Neuronal stem cell (in vitro differentiated cells): ENCODE measurements at places on chromosomes 5 and 9.
A peak's percentile ranks its signal among the peaks of the same experiment; 100 is the strongest.

GRCh38 chr9:120464887-120465421 is 115.0 kb downstream of the CDK5RAP2 start:
- no peak for DNase-seq

GRCh38 chr9:121700832-121701419 is 49.5 kb downstream of the DAB2IP start:
- DNase-seq = no peak

DNA sequence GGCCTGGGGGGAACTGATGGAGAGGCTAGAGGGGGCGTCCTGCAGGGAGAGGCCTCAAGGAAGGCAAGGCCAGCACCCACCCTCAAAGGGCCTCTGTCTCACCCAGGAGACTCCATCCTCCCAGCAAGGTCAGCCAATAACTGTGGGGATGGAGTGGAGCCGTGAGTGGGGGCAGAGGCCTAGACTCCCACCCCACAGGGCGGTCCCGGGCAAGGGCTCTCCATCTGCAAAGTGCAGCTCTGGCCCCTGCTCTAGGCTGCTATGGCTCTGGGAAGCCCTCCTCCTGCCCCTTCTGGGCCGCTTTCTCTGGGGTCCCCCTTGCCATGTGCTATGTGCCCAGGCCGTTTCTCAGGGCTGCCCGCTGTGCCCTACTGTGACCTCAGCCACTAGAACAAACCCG is 14.0 kb downstream of the FPGS start:
- DNase-seq = no peak

- no peak for DNase-seq
These were observed 2.8 kb downstream of the ZNF608 start for GRCh38 chr5:124743602-124744169.

- no peak for DNase-seq
These were observed 24.7 kb upstream of the ADAM19 start for GRCh38 chr5:157600252-157600651.

DNA sequence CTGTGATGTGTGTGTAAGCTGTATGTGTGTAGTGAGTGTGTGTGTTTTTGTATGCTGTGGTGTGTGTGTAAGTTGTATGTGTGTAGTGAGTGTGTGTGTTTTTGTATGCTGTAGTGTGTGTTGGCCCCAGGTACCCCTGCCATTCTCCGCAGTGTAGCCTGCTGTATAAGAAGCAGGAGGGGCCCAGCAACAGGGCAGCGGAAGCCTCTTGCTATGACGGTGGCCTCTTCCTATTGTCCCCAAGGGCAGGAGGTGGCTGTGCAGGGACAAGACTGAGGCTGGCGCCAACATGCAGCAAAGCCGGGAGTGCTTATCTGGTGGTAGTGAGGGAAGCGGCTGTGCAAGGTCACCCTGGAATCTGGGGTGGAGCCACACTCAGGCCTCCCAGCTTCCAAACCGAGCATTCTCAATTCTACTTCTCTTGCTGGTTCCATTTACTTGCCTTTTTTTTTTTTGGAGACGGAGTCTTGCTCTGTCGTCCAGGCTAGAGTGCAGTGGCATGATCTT is 5.1 kb downstream of the SPAAR start:
- DNase-seq = peak; percentile 62

DNA sequence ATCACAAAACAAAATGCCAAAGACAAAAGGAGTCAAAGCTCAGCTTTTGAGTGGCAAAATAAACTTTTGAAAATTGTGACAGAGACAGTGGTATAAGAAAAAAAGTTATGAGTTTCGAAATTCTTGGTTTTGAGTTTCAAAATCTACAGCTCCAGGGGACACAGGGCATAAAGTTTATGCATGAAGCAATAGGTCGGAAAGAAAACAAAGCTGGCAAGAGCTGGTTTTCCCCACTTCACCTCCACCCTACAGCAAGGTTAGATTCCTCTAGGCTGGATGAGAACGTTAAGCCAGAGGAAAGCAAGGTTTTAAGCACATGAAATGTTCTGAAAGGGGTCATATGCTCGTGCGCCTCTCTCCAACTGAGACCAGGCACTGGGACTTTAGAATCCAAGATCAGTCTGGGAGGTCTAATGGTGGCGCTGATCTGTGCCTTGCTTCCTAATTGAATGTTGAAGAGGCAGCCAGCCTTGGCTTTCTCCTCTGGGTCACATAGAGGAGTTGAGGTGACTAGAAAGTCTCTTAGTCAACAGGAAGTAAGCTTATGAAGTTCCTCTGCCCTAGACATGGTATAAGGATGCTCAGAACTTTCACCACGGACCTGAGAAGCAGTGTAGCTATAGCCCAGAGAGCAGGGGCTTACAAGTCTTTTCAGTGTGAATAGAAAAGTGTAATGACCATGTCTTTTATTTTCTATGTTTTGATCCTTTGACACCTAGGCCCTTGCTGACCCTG is 167.7 kb upstream of the DMAC1 start:
- no peak for DNase-seq

DNA sequence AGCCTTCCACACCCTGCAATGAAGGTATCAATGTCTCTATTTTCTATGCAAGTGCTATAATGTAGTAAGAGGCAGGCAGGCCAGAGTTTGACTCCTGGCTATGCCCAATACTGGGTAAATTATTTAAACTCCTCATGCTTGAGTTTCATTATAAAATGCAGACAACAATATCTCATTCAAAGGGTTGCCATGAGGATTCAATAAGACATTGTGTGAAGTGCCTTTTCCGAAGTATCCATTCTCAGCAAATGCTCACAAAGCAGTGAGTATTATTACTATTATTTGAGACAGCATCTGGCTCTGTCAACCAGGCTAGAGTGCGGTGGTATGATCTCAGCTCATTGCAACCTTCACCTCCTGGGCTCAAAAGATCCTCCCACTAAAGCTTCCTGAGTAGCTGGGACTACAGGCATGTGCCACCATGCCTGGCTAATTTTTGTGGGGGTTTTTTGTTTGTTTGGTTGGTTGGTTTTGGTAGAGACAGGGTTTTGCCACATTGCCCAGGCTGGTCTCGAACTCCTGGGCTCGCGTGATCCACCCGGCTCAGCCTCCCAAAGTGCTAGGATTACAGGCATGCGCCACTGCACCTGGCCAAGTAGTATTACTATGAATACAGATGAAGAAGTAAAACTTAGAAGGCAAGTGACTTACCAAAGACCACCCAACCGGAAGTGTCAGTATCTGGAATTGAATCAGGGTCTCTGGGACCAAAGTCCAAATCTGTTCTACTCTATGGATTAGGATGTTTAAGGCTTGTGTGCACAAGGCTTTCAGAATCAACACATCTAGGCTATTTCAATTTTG is 18.8 kb downstream of the ADAM19 start:
- no peak for DNase-seq

- DNase-seq = peak; percentile 26
These were observed 247.2 kb downstream of the KIF4B start for GRCh38 chr5:155260798-155261197.

GRCh38 chr5:150625831-150626746 is 14.4 kb upstream of the SYNPO start:
- no peak for DNase-seq

DNA sequence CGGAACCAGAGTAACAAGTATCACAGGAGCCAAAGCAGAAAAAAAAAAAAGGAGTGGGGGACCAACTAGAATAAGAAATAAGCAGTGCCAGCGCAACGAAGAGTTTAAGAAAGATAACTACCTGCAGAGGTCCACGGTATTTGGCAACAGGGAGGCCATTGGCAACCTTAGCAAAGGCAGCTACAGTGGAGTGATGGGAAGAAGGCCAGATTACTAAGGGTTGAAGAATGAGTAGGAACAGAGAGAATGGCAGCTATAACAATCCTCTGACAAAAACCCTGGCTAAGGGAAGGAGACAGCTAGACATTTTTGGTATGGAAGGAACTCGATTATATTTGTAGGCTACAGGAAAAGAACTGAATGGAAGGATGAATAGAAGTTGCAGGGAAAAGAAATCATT is 93.4 kb upstream of the DMAC1 start:
- no peak for DNase-seq

DNA sequence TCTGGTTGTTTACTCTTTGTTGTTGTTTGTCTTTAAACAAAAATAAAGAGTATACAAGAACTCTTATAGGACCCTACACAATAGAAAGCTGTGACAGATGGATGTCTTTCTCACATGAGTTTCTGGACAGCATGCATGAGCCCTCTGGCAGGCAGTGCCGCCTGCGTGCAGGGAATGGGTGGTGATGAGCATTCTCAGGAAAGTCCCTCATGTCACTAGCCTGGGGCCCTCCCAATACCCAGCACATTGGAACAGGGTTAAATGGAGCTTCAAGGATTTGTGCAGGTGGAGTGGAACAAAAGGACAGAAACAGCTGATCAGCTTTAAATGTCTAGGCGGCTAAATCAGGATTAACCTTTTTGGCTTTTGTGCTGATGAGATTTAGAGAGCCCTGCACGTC is 181.0 kb upstream of the CD180 start:
- peak; percentile 48 for DNase-seq

GRCh38 chr9:85729882-85730281 is 11.9 kb downstream of the AGTPBP1 start:
- DNase-seq = no peak

DNA sequence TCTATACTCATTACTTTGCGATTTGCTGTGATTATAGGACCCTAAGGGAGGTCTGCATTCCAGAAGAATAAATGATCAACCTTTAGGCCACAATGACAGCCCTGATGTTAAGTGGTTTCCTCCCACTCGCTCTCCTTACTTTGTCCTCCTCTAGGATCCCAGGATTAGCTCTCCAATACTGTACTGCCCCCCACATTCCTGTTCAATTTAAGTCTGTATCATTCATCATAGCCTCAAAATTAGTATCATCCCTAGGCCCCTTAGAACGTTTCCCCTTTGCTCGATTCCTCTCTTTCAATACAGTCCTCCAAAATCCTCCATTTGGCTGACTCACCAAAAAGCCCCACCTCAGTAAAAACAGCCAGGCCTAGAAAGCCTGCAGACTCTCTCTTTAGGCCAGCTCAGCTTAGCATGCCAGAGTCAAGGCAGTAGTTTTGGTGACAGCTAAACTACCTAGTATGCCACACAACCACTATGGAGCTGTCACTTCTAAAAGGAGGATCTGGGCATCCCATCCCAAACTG is 24.4 kb downstream of the RNF145 start:
- DNase-seq = no peak

- DNase-seq = no peak
These were observed 55.1 kb upstream of the PRLR start for GRCh38 chr5:35285435-35285834.

- no peak for DNase-seq
These were observed 69.9 kb downstream of the RCL1 start for GRCh38 chr9:4862506-4863250.

DNA sequence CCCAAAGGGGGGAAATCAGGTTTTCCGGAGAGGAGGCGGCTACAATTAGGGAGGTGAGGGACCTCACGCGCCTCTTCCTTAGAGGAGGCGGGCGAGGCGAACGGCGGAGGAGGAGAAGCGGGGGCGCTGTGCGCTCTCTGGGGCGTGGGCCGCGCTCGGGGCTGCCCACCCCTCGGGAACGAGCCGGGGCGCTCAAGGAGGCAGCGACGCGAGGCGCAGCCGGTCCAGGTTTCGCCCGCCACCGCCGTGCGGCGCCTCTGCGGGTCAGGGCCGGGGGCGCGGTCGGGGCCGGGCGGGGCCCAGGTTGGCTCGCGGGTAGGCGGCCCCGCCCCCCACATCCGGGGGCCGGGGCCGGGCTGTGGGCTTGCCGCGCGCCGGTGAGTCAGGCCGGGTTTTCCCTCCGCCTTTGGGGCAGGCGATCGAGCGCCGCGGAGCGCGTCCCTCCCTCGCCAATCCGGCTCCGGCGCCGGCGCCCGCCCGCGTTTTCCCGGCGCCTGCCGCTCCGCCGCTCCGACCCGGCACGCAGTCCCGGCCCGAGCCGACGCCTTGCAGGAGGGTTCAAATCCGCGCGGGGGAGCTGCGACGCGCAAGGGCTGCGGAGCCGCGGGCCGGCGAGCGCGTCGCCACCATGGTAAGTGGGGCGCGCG is at the start of gene N4BP3:
TSS of gene N4BP3 (plus strand) at position 392 of the 647 bp plus-strand sequence. CDS start 6,052 bp downstream, outside the sequence.
- DNase-seq = peak; percentile 77

DNA sequence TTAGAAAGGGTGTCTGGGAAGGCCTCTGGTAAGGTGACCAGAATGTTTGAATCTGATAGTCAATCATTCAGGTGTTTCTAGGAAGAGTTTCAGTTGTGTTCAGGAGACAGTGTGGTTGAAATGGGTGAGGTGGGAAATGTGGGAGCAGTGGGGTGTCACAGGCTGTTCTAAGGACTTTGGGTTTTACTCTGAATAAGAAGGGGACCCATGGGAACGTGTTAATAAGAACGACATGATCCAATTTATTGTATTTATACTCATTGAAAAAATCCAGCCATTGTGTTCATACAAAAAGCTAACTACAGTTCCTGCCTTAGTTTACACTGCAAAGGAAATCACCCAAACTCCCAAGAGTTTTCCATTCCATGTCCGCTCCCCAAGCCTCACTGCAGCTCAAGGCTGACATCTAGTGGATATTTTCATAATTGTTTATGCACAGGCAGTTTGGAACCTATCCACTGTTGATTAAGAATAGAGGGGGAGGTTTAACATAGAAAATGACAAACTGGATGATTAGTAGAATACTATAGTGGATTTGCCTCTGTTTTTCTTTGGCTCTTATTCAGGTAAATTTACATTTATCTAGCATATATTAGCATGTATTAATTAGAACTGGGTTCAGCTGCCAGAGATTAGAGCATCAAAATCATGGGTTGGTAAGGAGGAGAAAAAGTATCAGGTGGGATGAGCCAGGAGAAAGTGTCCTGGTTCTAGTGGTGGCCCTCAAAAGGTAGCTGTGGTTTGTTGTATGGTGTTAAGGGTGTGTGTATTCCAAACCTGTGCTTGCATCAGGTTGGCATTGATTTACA is 17.7 kb downstream of the CAVIN4 start:
- peak; percentile 59 for DNase-seq

DNA sequence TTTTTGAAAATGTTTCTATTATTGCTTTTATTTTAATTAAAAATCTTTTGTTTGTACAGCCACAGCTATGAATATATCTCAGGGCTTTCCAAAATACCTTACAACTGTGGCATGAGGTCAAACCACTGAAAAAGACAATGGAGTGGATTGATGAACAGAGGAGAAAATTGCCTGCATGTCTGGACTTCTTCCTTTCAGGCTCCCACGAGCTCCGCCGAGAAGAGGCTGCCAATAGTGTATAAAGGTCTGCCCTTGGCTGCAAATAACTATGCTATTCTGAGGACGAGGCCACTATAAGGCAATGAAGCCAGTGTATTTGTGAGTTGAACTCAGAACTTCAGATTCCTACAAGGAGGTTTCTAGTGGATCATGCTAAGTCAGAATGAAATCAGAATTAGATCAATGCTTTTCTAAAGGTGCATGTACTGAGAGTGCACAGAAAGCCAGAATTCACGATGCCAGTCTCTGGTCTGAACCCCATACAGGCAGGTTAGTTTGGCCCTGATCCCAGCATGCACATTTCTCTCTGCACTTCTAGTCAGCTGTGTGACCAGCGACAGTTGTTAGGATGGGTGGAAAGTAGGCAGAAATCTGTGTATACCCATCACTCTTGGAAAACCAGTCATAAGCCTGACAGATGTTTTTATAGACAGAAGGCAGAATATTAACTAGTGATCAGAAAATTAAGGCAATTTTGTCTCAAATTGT is 42.7 kb upstream of the PLPP1 start:
- no peak for DNase-seq

DNA sequence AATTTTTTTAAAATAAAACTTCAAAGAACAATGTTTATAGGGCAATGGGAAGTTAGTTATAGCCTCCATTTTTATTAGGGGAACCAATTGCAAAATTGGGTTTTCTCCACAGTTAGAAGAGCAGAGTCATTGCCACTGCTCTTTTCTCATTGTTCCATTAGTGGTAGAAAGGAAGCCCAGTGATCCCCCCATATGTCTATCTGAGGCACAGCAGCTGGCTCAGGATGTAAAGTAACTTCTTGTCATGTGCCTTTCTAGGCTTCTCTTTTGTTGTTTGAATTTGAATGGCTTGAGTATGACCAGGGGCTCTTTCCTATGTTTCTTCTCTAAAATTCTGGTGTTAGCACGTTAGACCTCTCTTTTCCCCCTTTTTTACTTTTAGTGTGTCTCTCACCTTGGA is 61.2 kb downstream of the UBAP1 start:
- DNase-seq = no peak
